Stimulated activated CD4-positive, alpha-beta T cell treated with anti-CD3 and anti-CD28 coated beads, Interleukin-1b, Interleukin-23, amount 100 ng/mL, for 48 hours (primary cell): ENCODE measurements at places on chromosomes 3 and 15.

- DNase-seq = no peak
Observed at GRCh38 chr3:45252826-45253225, 26.7 kb upstream of the TMEM158 start.

- DNase-seq = no peak
Observed at GRCh38 chr3:143252931-143253330, 133.4 kb downstream of the CHST2 start.

DNA sequence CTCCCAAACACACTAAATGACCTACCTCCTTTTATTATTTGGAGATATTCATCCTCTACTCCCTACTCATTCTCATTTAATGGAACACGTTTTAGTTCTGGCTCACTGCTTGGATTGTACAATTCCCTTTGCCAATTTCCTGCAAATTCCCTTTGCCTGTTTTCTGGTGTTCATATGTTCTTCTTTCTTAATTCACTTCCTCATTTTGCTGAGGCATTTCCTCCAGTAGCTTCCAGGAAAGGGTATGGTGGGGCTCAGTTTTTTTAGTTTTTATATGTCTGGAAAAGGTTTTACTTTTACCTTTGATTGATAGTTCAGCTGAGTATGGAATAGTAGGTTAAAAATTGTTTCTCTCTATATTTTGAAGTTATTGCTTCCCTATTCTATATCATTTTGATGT, 143.6 kb upstream of the GOLIM4 start:
- no peak for DNase-seq

GRCh38 chr15:88939486-88939806, 26.3 kb upstream of the MFGE8 start:
- no peak for DNase-seq

GRCh38 chr15:68279779-68280753, 2.5 kb downstream of the FEM1B start:
- no peak for DNase-seq

DNA sequence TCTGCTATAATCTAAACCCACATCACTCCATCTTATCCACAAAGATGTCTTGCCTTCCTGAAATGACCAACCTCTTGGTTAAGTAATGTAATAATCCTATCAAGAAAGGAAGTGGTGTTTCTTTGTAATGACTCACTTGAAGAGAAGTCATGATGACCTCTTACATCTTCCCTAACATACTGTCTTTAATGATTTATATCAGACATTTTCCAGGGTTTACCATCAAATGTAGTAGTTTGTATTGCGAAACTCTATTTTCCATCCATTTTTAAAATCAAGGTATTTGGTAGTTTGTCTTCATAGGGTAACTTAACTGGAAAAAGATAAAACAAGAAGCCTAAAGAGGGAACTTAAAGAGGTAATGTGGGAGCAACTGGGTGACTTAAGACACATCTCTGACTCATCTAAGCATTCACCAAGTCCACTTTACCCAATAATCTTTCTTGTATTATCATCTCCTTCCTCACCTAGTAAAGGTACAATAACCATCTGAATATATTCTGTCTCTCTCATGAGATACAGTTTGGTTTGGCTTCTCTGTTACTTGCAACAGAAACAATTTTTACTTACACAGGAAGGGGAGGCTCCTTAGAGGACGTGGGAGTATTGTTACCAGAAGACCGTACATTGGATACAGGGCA, 5.7 kb upstream of the MAPK6 start:
- DNase-seq = no peak

DNA sequence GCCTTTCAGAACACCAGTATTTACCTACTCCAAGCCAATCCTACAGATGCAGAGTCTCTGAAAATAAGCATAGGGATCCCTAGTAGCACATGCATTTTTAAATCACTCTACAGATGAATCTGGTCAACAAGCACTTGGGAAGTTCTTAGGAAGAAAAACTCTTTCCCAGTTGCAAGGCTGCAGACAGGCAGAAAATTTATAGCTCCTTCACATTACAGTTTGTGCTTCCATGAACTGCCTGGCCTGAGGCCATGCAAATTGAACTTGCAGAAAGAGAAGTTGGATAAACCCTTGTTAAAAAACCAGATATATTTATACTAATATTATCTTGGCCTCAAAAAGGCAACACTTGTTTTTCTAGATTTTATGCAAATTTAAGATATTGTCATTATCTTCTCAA, 256.9 kb downstream of the EPHA3 start:
- DNase-seq = no peak

- DNase-seq = no peak
Observed at GRCh38 chr3:73633916-73634344, 9.2 kb upstream of the PDZRN3 start.

- DNase-seq = no peak
Observed at GRCh38 chr15:63474810-63475316, 29.5 kb upstream of the USP3 start.

DNA sequence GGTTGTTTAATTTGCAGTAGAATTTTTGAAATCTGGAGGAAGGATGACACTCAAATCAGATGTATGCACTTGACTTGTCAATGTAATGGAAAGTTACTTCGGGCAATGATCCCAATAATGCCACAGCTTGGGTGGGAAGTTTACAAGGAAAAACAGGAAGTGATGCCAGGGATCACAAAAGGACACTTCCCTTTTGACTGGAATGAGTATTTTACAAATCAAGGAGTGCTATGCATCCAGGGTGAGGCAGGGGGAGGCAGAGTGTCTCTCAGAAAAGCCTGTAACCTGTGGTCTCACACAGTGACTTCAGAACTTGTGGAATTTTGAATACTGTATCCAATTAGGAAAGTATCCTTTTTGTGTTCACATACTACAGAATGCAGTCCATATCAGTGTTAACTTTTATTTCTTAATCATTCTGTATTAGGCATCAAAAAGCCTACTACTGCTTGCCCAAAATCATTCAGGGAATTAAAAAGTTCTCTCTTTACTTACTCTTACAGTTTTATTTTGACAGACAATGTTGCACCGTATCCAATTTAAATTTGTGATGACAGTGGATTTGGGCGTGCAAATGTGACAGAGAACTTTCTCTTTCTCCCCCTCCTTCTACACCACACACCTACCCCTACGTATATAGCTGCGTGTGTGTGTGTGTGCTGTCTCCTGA, 445.1 kb downstream of the MECOM start:
- no peak for DNase-seq

- no peak for DNase-seq
Observed at GRCh38 chr15:101071651-101072050, 152.5 kb downstream of the LRRK1 start.

DNA sequence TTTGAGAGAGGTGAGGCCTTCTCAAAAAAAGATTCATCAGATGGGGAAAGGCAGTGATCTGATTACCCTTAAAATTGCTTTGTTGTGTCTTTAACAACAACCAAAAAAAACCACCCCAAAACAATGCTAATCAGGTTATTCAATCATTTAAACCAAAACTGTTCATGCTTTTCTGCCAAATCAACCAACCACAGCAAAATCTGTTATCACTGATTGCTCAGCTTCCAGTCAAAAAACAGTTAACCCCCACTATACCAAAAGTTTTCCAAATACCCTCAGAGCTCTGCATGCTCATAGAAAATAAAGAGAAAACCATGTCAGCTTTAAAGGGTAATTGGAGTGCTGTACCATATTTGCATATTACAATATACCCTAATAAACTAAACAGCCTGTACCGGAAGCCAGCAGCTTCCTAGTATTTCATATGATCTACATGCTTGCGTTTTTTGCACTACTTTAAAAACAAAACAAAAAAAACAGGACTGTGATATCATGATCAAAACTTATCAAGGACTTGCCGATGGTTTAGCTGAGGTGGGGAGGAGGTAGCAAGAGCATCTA, 22.8 kb downstream of the SATB1 start:
- no peak for DNase-seq

DNA sequence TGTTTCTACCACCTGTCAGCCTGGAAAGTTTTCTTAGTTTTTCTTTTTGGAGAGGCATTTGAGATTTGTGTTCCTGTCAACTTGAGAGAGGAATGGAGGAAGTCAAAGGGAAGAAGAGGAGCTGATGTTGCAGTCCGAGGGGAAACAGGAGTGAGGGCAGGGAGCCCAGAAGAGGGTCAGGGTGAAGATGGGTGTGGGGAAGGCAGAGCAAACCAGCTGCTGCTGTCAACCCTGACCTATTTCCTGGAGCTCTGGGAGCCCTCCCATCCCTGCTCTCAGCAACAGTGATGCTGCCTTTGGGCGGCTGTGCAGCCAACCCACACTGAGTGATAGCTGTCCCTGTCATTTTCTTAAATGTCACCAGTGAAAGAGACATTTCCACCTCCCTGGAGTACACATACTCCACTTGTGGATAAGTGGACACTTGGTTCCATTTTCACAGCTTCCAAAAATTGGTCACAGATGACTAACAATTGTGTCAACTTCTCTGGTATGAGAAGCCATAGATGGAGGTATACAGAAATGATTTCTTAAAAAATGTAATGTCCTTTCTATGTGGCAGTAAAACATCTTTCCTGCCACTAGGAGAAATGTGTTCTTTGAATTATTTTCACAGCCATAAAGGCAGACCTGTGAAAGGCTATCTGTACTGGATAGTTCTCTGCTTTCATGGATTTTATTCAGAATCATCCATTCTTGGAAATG, 556.3 kb upstream of the TBL1XR1 start:
- no peak for DNase-seq

- DNase-seq = no peak
Observed at GRCh38 chr3:77935418-77935817, 895.5 kb downstream of the ROBO2 start.

- DNase-seq = no peak
Observed at GRCh38 chr3:39808467-39809180, 785 bp upstream of the MYRIP start.

GRCh38 chr3:113867506-113867905, 28.9 kb downstream of the GRAMD1C start:
- no peak for DNase-seq

DNA sequence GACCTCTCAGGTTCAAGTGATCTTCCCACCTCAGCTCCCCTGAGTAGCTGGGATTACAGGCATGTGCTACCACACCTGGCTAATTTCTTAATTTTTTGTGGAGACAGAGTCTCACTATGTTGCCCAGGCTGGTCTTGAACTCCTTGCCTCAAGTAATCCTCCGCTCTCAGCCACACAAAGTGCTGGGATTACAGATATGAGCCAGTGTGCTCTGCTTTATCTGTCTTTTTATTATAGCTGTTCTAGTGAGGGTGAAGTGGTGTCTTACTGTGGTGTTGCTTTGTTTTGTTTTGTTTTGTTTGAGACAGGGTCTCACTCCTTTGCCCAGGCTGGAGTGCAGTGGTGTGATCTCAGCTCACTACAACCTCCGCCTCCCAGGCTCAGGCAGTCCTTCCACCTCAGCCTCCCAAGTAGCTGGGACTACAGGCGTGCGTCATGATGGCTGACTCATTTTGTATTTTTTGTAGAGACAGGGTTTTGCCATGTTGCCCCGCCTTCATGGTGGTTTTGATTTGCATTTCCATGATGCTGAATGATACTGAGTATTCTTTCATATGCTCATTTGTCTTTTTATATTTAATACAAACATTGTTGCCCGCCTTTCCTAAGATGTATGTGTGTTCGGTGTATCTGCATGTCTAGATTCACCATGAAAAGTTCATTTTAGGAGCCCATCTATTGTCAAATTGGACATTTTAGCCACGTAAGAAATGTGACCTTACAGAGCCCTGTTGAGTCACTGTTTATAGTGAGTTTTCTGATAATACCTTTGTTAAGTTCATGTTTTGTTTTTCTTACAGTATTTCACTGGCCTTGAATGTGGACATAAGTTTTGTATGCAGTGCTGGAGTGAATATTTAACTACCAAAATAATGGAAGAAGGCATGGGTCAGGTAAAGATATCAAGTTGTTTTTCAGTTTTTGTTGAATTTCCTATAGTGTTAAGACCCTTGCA, 80.6 kb downstream of the ARIH1 start:
- DNase-seq = peak; percentile 58

- DNase-seq = peak; percentile 79
Observed at GRCh38 chr3:13346481-13347389, 73.4 kb downstream of the NUP210 start.

DNA sequence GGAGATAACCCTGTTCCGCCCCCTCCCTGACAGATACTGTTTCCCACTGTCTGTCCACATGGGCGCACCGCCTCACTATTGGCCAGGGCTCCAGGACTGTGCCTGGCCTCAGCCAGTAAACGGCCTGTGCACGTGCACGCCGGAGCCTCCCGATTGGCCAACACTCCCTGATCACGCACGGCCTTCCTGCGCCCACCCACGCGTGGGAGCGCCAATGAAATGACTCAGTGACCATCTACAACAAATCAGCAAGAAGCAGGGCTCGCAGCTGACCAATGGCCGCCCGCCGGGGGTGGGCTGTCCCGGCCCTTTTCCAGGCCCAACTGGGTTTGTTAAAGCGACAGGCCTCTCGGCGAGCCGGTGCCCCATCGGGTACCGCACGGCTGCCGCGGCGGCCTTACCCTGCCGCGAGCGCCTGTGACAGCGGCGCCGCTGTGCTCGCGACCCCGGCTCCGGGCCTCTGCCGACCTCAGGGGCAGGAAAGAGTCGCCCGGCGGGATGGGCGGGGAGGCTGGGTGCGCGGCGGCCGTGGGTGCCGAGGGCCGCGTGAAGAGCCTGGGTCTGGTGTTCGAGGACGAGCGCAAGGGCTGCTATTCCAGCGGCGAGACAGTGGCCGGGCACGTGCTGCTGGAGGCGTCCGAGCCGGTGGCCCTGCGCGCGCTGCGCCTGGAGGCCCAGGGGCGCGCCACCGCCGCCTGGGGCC, at the start of gene ARRDC4:
Gene ARRDC4, plus strand, starts transcription at position 340 of the 703 bp plus-strand sequence. Its CDS starts 159 bp downstream, at position 499.
- peak; percentile 99 for DNase-seq

- no peak for DNase-seq
Observed at GRCh38 chr3:136280961-136281360, 30.8 kb downstream of the PCCB start.

GRCh38 chr3:127525373-127525772, 65.2 kb downstream of the TPRA1 start:
- DNase-seq = no peak

DNA sequence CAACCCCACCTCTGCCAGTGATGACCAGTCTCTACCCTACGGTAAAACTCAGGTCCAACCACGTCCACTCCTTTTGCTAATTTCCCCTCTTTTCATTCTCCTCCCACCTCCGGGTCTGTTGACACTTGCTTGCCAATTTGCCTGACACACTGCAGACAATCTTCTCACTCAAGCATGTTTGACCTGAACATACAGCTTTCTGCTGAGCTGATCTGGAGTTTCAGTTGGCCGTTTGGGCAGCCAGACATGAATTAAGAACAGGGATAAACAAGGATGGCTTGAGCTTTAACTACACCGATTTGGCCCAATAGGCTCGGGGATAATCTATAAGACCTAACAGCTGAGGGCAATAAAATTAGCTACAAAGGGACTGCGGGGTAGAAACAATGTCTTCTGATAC, 758.6 kb upstream of the CFAP20DC start:
- DNase-seq = no peak
